ENCODE measurements at places on chromosomes 4 and X.
A peak's percentile ranks its signal among the peaks of the same experiment; 100 is the strongest.

DNA sequence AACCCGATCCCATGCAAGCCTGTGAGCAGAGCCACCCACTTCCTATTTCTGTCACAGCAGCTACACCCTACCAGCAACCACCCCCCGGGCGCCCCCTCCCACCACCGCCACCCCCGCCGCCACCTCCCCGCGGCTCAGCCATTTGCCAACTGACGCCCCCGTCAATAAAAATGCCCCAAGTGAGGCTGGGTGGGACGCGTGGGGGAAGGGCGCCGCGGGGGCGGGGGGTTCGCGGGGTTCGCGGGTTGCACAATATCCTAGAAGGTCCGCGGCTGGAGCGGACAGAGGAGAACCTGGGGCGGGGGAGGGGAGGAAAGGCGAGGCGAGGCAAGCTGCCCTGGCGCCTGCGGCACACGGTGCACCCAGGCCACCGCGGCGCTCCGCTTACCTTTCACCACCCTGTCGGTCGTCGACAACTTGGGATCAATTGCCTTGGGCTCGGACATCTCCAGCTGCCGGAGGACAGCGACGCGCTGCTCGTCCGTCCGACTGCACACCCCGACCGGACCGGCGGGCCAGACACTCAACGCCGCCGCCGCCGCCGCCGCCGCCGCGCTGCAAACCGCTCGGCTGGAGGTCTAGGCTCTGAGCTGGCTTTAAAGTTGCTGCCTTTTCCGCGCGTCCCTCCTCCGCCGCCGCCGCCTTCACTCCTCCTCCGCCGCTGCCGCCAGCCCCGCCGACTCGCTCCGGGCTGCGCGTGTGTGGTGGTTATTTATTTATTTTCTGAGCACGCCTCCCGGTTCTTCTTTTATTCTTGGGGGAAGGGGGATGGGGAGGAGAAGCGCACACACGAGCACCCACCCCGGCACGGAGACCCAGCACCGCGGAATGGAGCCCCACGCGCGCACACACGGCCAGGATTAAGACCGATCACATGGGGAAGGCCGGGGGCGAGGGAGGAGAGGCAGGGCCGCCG lies 717 bp downstream of the PPP3CA start:
- peak; percentile 47 for DNase-seq

GRCh38 chr4:23516716-23517115 lies 373.1 kb downstream of the PPARGC1A start:
- no peak for DNase-seq

GRCh38 chr4:180798036-180798577 lies 1445.1 kb upstream of the TENM3 start:
- no peak for DNase-seq

DNA sequence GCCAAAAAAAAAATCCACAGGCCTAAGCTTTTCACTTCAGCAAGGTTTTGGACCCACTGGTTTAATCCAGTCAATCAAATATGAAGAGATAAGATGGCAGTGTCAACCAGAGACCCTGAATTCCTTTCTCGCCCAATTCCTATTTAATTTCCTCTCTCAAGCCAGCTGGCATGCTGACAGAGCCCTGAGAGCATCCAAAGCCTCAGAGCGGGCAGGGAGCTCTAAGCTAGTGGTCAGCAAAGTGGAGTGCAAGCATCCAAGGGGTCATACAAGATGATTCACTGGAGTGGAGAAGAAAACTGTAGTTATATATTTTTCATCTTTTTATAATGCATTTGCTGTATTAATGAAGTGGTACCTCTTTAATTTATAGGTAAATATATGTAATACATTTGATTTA lies 37.8 kb upstream of the PRPS2 start:
- DNase-seq = no peak
